ENCODE measurements at places on chromosomes 1 and 21.

DNA sequence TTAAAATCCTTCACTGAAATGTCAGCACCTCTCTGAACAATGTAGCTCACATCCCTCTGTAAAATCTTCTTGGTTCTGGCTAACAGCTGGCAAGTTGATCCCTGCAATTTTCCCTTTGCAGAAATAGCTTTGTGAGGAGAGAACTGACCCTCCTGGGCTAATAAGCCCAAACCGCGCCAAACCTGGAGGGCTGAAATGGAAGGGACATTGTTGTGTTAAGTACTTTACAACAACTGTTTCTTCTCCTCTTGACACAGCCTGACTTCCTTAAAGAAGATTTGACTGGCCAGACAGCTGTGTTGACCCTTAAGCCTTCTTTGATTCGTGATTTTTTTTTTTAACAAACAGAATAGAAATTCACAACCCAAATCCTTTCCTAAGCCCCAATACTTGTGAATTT is 5.7 kb downstream of the LMX1A start:
- no peak for DNase-seq

DNA sequence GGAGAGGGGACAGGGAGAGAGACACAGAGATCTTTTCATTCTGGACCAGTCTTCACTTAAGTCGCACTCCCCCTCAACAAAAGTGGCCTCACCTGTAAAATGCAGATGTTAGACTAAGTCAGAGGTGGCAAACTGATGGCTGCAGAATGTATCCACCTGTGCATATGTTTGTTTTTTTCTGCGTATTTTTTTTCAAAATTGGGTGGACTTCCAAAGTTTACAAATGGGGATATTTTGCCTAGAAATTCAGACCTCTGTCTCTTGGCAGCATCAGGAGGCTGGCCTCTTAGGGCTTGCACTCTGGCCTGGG is 525.0 kb downstream of the MATN1 start:
- no peak for DNase-seq

DNA sequence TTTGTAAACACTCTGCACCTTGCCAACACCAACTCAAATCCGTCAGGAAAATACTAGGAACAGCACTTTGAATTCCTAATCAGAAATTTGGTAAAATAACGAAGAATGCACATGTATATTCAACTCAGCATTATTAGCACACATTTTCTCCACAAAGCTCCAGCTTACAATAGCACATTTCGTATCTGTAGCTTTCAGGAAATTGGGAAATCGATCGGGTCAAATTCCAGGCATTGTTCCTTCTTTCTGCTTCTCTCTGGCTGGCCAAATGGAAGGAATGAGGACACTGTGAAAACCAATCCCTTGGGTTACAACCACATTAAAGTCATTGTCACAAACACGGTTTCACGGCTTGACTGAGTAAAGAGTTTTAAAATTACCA is 58.6 kb downstream of the NPHP4 start:
- no peak for DNase-seq

DNA sequence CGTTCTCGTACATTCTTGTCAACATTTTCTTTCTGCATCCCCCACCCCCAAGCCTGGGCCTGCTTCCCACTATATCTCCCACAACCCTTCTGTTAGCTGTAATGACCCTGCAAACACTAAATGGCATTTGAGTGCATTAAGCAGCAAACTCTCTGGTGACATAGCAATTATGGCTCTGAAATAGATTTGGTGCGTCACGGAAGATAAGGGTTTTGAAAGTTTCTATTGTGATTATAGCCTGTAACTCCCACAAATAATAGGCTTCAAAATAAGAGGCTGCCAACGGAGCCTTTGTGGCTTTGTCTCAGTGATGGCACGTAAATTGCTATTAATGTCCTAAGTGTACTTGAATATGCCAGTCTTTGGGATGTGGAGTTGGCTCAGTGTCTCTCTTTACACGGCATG is 277.6 kb downstream of the PBX1 start:
- DNase-seq: no peak

- DNase-seq: peak; percentile 6
Measured at GRCh38 chr1:119188926-119189325, 48.5 kb upstream of the WARS2 start.

GRCh38 chr1:154714638-154715037 is 106.7 kb upstream of the ADAR start:
- peak; percentile 45 for DNase-seq

DNA sequence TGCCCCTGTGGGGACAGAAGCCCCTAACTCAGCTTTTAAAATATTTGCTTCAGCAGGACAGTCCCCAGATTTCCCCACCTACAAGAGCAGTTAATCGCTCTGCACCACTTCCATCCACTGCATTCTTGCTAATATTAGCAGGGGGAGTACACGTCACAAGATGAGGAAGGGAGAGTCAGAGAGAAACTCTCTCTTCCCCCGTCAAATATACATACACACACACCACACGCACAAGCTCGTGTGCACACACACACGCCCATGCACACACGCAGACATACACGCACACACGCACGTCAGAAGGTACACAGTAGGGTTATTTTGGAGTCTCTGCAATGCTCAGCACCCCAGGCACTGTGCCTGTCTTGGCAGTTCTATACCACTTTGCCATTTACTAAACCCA is 2.1 kb downstream of the CLCA1 start:
- no peak for DNase-seq

DNA sequence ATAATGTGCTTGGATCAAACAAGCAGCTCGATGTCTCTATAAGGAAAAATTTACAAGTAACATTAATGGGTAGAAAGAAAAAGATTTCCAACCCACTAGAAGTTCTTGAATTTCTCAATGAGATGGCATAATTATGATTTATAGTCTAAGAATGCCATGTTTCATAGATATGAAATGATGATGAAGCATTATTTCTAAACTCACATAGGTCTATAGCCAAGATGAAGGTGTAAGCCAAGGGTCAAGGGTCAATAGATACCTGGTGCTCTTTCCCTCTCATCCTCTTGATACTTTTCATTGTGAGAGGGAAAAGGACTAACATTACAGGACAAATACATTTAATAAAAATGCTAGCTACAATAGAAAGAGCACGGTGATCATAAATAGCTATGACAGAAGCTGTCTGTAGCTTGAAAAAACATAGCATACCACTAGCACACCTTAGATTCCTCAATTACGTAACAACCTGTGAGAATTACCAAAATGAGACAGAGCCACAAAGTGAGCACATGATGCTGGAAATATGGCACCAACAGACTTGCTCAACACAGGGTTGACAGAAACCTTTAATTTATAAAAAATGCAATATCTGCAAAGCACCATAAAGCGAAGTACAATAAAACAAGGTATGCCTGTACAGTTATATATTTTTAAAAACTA is 26.3 kb upstream of the F13B start:
- DNase-seq: no peak

- no peak for DNase-seq
Measured at GRCh38 chr1:25118546-25118945, 113.8 kb downstream of the SYF2 start.
